NCI-H187 (cell line): ENCODE measurements at places on chromosomes 13 and 19.

DNA sequence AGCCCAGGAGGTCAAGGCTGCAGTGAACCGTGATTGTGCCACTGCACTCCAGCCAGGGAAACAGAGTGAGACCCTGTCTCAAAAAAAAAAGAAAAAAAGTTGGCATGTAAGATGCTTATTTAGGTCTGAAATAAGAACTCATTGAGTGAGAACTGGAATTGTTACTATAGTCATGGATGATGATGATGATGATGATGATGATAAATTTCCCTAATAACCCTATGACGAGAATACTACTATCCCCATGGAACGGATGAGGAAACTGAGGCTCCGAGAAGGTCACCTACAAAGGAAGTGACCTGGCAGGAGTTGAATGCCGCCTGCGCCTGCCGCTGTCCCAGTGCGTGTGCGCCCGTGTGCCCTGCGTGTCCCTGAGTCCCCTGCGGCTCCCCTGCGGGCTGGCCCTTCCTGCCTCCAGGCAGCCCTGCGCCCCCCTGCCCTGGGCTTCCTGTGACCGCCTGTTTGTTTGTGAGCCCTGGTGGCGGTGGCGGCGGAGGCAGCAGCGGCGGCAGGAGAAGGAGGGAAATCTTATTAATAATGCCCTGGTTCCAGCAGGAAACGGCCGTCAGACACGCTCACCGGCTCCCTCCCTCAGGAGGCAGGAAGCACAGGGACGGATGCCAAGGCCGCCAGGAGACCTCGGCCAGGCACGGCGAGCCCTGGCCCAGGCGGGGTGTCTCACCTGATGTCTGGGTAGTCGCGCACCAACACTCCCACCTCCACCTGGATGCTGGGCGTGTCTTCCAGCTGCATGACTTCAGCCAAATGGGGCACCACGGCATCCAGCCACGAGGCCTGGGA is 29.6 kb downstream of the EXOC3L2 start:
- DNase-seq, result no peak

DNA sequence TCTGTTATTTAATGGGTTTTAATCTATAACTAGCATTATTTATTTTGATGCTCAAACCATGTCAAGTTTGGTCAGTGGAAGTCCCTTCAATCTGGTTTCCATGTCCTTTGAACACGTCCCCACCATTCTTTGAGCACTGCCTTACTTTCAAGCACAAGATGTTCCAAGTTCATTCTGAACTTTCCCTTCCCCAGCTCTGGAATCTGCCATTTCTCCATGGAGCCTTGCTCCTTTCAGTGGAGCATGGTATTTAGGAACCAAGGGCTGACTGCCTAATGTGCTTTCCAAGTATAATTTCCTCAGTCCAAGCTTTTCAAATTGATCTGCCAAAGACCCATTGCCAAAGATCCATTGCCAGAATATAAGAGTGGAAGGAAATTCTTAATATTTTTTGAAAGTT is 1.1 kb upstream of the ZNF546 start:
- no peak for DNase-seq

DNA sequence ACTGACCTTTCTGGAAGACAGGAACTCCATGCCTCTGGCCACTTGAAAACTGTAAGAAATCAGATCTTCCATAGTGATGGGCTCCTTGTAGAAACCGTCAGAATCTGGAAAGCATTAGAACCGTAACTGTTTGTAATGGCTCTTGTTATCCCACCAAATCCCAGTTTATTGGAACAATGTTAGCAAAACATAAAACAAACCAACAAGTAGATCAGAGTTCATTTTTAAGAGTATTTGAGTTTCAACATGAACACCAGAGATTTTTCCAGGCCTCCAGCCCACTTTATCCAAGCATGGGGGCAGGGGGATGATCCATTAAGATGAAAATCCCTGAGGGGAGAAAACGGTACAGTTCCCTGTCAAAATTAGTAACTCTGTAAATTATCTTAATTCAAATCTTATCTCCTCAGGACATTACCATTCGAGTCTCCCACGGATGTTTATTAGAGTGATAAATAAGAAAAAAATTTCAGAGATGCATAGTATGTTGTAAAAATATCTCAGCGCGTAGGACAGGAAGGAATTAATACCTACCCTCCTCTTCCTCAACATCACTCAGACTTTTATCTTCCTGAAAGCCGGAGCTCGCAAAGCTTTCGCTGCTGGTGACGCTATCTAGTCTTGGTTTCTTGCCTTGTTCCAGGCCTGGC is 172.5 kb downstream of the FLT1 start:
- no peak for DNase-seq

DNA sequence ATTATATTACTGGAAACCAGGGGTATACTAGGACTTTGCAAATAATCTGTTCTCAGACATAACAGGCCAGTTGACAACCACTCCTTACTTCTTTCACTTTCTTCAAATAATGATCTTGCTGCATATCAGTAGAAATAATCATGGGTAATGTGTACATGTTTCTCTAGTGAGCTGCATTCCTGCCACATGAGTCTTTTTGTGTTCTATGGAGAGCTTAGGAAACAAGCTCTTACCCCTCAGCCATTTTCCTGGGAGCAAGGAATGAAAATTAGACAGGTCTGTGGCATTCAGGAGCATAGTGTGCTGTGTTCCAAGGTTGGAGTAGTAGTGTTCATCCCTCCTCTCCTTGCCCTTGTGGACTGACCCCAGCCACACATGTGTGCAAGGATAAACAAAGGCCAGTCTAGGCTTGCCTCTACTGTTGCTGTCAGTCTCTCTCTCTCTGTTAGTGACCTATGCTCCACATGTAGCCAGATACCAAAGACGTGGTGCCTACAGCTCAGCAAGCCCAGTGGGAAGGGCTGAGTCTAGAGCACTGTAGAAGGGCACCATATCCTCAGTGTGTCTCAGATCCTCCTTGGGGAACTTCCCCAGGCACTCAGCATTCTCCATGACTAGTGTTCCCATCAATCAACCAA is 11.5 kb upstream of the OXGR1 start:
- no peak for DNase-seq

DNA sequence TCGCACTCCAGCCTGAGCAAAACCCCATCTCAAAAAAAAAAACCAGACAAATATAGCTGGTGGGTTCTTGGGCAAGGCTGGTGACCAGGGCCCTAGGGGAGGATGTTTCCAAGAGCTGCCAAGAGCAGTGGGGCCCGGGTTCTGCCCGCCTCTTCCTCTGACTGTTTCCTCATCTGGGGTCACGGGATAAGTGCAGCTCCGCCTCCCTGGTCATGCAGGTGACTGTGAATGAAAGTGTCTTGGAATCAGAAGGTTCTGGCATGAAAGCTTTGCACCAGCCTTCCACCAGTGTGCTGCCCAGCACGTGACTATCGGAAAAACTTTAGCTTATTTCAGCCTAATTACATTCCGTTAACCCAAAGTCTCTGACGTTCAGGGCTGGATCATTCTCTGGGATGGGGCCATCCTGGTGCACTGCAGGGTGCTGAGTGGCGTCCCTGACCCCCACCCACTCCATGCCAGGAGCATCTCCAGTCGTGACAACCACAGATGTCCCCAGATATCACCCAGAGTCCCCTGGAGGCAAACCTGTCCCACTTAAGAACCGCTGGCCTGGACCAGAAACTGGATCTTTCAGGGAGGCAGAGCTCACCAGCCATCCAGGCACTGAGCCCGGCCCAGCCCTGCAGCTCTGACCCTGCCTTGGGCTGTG is 85.6 kb downstream of the GNG7 start:
- DNase-seq, result no peak

DNA sequence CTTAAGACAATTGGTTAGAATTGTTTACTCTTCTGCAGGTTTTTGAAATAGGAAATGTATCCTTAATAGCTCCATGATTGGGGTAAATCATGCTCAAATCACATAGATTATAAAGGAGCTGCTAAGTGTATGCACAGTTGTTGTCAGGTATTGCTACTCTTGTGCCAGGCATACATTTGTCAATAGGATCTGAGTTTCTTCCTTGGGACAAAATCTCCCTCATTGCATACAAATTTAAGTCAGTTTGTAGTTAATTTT is 109.3 kb upstream of the MLNR start:
- no peak for DNase-seq

DNA sequence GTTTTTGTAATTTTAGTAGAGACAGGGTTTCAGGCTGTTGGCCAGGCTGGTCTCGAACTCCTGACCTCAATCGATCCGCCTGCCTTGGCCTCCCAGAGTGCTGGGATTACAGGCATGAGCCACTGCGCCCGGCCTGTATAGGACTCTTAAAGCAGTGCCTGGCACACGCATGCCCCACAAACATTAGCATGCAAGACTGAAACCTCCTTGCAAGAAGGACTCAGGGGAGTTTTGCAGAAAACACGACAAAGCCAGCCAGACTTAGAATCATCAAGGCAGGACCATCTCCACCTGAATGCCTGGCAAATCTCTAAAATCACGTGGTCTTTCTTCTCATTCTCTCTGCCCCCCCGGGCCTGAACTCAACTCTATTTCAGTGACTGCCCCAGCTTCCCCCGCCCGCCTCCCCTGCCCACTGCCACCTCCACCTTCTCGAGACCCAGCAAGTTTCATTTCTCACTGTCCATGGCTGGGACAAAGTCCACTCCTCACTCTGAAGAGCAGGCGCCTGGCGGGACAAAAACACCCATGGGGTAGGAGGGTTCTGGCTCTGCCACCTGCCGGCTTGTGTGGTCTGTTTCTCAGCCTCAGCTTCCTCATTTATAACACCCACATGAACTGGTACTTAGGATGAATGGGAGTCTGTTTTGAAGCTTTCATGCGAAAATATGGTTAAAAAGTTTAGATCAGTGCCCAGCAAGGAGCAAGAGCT is 2.4 kb downstream of the TICAM1 start:
- DNase-seq, result no peak

GRCh38 chr13:58619396-58620113 is 988.0 kb downstream of the PCDH17 start:
- DNase-seq, result no peak

DNA sequence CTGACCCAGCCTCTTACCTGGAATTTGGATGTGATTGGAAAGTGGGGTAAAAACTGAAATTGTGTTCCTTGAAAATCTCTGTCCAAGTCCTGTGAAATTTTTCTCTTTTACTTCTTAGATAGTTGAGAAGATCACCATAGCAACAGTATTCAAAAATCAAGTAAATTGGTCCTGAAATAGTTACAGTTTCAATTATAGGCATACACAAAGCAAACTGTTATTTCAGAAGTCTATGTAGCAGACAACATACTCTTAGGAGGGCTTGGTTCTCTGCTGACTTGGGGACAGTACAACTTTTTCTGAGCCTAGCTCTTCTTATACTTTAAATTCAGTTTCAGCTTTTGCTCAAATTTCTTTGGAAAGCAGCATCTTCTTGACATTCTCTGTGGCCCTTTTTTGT is 38.6 kb upstream of the URAD start:
- no peak for DNase-seq

DNA sequence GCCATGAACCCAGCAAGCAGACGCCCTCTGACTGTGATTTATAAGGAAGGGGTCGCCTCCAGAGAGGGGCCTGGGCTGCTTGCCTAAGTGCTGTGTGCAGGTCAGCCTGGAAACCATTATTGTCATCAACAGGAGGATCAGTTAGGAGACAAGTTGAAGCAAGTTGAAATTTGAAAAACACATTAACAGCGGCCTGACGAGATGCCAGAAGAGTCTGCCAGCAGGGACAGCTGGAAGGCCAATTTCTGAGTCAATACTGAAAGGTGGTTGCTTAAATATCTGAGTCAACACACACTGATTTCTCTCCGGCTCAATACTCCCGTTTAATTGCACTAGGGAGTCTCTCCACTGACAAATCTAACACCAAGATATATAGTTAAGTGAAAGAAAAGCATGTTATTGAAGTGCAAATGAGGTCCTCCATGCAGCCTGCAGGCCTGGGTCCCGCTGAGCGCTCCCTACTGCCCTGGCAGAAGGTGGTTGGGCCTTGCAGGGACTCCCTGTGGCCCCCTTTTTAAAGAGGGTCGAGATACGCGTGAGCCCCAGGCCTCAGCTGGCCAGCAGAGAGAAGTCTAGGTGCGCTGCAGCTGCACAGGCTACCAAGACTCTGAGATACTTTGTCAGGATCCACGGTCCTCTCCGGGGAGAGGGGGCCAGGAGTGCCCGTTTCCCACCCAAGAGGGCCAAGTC is 91.1 kb downstream of the RNASEH2B start:
- DNase-seq, result no peak
